ENCODE measurements at places on chromosomes 5 and 9.

- DNase-seq, result no peak
Observed at GRCh38 chr9:18942801-18943200, 90.2 kb downstream of the SAXO1 start.

DNA sequence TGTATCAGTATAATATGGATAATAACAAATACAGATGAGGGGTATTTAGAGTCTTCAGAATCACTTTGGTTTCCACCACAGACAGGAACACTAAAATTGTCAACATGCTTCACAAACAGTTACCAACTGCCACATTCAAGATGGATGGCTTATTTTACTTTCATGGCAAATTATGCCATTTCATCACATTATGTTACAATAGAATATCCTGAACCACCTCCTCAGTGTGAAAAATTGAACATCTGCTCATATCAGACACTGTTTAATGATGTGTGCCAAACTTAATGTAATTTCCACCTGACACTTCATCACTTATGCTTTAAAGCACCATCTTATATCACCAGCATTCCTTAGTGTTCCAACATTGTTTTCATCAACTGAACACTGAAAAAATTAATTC lies 357.4 kb downstream of the KCNN2 start:
- DNase-seq, result no peak

DNA sequence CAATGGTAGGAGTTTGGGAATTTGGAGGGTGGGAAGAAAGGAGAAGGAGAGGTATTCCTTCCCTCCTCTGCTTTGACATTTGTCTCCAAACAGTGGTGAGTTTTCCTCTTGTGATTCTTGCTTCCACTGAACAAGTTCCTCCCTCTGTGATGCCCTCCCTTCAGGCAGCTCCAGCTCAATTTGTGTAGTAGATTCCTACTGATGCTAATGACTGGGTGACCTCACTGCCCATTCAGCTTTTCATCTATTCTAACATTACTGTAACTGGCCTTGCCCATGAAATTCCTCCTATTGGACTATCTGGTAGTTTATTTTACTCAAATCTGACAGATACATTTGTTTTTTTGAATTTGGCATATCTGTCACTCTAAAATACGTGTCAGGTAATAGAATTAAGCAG lies 121.4 kb downstream of the NFIB start:
- no peak for DNase-seq

DNA sequence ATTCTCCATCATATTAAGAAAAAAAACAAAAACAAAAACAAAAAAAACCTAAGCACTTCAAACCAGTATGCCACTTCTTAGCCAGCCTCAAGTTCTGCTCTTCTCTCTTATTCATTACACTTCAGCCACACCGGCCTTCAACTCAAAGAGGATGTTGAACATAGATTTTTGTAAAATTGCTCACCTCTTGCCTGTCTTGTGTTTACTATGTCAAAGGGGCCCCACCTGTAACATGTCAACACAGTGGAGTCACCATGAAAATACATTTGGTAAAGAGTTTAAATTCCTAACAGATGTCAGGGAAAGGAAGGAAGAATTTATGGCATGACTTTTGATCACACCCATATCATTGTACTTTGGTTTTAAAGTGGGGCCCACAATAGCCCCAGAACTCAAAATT lies 121.1 kb upstream of the GHR start:
- no peak for DNase-seq

DNA sequence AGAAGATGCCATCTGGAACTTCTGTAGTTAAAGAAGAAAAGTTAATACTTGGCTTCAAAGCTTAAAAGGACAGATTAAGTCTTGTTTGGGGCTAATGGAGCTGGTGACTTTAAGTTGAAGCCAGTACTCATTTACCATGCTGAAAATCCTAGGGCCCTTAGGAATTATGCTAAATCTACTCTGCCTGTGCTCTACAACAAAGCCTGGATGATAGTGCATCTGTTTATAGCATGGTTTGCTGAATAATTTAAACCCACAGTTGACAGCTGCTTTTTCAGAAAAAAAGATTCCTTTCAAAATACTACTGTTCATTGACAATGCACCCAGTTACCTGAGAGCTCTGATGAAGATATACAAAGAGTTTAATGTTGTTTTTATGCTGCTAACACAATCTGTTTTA lies 393.5 kb downstream of the MAT2B start:
- no peak for DNase-seq

DNA sequence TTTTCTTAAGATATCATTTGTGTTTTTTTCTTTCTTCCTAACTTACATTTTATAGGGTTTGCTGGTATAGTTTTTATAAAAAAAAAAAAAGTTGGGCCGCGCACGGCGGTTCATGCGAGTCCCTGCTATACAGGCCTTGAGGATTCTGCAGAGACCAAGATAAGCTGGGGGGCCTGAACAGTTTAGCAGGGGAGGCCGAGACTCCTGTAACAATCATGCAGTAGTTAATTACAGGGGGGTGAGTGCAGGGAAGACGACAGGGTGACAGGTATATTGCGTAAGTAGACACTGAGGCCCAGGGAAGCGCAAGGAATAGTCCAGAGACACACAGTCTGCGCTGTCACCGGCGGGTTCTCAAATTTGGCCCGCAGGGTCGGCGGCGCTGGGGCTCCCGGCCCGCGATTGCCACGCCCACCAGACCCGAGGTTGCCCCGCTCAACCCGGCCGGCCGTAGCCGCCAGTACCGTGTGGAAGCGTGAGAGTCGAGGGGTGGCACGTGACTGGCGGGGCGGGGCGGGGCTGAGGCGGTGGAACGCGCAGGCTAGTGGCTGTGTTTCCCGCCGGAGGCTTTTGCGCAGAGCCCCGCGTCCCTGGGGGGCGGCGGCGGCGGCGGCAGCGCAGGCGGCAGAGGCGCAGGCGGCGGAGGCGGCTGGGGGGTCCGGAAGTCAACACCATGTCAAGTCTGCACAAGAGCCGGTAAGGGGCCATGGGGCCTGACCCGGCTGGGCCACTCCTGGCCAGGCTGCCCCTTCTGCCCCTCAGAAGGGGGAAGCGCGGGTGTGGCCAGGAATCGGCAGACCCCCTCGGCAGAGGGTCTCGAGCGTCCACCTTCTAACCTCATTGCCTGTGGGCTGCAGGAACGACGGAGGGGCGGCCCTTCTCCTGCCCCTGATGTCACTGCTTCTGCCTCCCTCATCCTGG lies at the start of gene TBC1D13:
Gene TBC1D13, plus strand, starts transcription at position 573 of the 921 bp plus-strand sequence. Its CDS starts 101 bp downstream, at position 674.
- peak; percentile 79 for DNase-seq

- no peak for DNase-seq
Observed at GRCh38 chr9:126424511-126424910, 97.9 kb downstream of the MVB12B start.

DNA sequence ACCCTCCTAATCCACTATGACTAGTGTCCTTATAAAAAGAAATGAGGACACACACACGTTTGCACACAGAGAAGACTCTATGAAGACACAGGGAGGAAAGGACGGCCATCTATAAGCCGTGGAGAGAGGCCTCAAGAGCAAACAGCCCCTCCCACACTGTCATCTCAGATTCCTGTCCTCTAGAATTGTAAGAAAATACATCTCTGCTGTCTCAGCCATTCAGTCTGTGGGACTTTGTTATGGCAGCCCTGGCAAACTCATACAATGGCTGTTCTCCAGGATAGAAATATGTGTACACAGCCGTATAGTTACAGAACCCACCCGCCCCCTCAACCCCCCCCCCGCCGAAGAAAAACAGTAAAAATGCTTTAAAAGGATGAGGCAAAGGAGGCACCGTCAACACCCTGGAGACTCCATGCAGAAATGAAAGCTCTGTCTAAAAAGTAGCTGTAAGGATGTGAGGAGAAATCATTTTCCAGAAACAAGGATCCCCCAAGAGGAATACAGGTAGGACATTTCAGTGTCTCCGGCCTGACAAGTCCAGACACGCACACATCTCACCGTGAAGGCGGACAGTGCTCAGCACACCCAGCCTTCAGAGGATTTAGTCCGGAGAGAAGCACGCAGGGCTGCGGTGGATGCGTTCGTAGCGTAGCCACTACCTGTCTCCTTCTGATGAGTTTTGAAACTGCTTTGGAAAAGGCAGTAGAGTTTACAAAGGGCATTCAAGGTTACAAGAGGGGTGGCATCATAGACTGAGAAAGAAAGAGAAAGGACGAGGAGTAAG lies 110.8 kb upstream of the ERCC6L2 start:
- peak; percentile 13 for DNase-seq

- no peak for DNase-seq
Observed at GRCh38 chr5:32320576-32320975, 7.8 kb upstream of the MTMR12 start.

GRCh38 chr5:40045429-40045828 lies 620.6 kb upstream of the DAB2 start:
- DNase-seq, result no peak

DNA sequence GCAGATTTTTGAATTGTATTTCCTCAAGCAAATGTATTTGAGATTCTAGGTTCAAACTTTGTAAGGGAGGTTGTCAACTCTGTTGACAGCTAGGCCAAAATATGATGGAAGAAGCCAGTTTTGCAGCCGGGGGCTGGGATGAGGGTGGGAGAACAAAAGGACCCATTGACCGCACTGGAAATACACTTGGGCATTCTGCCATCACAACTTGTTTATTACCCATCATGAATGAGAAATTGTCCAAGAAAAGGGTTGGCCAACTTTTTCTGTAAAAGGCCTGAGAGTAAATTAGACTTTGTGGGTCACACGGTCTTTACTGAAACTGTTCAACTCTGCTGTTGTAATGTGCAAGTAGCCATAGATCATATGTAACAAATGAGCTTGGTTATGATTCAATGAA lies 221.3 kb upstream of the KLF9 start:
- DNase-seq, result no peak

GRCh38 chr9:92055624-92056023 lies 59.6 kb downstream of the SPTLC1 start:
- DNase-seq, result no peak

DNA sequence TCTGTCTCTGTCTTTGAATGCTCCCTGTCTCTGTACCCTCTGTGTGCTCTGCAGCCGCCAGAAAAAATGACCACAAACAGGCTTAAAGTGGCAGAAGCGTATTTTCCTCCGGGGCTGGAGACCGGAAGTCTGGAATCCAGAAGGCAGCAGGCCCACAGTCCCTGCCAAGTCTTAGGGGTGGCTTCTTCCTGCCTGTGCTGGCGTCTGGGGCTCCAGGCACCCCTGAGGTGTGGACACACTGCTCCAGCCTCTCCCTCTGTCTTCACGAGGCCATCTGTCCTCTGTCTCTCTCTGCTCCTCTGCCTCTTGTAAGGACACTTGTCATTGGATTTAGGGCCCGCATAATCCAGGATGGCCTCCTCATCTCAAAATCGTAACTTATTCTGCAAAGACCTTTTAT lies 298.4 kb upstream of the IRX4 start:
- no peak for DNase-seq

GRCh38 chr5:89560696-89561095 lies 677.7 kb upstream of the MEF2C start:
- no peak for DNase-seq

DNA sequence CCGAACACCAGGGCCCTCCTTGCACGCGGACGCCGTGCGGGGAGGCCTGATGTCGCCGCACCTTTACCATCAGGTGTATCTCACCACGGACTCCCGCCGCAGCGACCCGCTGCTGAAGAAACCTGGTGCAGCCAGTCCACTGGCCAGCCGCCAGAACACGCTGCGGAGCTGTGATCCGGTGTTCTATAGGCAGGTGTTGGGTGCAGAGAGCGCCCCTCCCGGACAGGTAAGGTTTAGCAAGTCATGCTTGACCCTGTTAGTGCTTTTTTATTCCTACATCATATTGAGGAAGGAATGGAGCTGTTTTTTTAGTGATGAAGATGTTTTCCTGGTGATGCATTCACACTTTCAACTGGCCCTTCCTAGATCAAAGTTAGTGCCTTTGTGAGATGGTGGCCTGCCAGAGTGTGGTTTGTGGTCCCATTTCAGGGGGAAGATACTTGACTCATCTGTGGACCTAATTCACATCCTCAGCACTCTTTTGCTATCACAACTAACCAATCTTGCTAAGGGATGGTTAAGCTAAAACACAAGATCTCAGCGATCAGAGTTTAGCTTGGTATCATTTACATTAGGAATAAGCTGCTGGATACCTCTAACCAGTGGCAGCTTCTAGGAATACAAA lies 2.7 kb downstream of the PCDHGC3 start:
- no peak for DNase-seq

DNA sequence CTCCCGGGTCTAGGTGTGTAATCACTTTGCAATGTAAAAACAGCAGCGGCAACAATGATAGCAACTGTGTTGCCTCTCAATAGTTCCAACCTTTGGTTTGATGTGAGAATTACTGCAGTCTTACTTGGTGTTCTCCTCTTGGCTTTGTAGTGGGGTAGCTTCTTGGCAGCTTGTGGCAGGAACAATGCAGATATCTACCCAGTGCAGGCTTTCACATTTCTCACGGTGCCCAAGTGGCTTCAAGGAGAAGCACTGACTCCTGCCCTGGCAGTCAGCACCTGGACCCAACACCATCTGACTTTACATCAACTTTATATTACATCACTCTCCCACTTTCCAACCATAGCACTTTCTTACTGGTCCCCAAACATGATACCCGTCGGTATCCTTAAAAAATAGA lies 28.4 kb upstream of the TIFAB start:
- DNase-seq, result no peak

DNA sequence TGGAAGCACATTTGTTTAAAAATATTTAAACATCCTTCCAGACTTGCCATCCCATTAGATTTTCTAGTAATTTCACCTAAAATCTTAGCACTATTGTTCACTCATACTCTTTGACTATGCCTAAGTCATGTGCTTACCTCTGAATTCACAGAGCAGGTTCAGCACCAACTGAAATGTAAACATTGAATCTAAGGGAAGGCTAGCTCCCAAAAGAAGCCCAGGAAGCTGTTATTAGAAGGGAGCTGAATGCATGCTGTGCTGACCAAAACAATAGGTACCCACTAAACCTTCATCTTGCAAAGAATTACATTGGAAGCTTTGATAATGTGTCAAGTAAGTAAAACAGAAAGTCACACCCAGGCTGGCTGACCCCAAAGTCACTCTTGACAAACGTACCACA lies 571.3 kb downstream of the GABRG2 start:
- DNase-seq, result no peak

DNA sequence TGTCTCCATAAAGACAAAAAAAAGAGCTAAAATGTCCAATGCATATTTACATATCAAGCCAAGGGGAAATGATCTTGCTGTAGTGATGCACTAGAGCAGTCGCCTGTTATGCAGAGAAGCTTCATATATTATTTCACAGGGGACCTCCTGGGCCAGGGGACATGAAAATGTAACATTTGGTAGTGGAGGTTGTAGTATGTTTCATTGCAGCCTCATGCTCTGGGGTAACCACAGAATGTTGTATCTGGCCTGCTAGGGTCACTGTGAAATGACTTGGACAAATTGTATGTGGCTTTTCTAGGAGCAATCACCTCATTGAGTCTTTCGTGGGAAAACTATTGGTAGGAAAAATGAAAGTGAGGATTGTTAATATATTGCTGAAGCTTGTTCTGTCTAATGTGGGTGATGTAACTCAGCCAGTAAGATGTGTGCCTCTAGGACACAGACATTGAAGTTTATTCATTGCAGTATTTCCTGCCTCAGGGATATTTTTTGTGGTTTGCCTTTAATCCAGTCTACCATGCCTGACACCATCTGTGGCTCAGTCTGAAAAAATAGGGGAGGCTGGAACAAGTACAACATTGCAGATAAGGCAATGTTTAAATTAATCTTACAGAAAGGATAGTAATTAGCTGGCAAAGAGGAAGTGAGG lies 430.8 kb upstream of the TNC start:
- no peak for DNase-seq

- DNase-seq, result no peak
Observed at GRCh38 chr9:14652729-14653377, 40.4 kb downstream of the ZDHHC21 start.

Measured in SHP77 (cell line).